ENCODE measurements at places on chromosomes 5 and 9. TPM values are rescaled to one million over a fixed set of nuclear protein-coding genes. Genes with fewer than 3 reads are reported as not detected.

Gene KCNN2
- polyA plus RNA-seq, result 4.8 TPM

Gene ANXA6
- polyA plus RNA-seq, result 426 TPM

Gene SVEP1
- polyA plus RNA-seq, result 7.7 TPM

Gene SPATA31D4
- polyA plus RNA-seq, result not detected

Gene GKAP1
- polyA plus RNA-seq, result 8.3 TPM

Gene FKTN
- 5.0 TPM for polyA plus RNA-seq

Gene SLC34A1
- 0.04 TPM for polyA plus RNA-seq

Gene PCYOX1L
- polyA plus RNA-seq, result 7.8 TPM

Measured in urinary bladder (tissue), 4 donors.